ENCODE measurements at places on chromosomes 13 and 19.
A peak's percentile ranks its signal among the peaks of the same experiment; 100 is the strongest.

GRCh38 chr13:92387245-92387644, 839.4 kb upstream of the GPC6 start:
- no peak for DNase-seq

- no peak for DNase-seq
Measured at GRCh38 chr19:12611361-12611699, 610 bp downstream of the ZNF791 start.

GRCh38 chr19:50230379-50231351, 27.2 kb downstream of the MYH14 start:
- no peak for DNase-seq

GRCh38 chr19:963486-963951, 20.6 kb upstream of the WDR18 start:
- no peak for DNase-seq

GRCh38 chr19:18785179-18786124, 5.7 kb downstream of the COMP start:
- DNase-seq: peak; percentile 55

DNA sequence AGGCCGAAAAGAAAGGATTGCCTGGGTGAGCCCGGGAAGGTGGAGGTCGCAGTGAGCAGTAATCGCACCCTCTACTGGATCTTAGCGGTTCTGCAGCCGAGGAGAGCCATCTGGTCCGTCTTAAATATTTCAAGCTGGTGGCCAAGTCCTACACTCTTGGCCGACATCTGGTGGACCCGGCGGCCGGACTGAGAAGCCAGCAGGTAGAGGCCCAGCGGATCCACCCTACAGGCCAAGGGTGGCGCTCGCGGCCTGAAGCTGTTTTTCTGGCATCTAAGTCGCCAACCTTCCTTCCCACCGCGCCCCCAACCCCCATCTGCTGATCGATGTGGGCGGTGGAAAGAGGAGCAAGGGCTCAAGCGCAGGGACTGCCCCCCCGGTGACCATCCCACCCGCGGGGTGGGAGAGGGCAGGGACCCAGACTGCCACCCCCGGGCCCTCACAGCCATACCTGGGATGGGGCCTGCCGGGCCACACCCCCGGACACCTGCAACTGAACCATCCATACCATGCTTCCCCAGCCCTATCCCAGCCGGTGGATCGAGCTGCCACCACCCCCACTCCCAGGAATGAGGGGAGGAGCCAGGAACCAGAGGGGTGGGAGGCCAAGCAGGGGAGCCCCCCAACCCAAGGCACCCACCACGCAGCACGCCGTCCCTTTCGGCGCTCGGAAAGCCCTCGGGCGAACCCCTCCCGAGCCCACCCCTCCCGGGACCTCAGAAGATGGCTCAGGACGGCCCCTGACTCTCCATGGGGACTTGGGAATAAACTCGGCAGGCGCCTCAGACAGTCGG, 46.3 kb upstream of the ZNF730 start:
- no peak for DNase-seq

GRCh38 chr19:6459262-6460098, at the start of gene SLC25A23:
Gene SLC25A23, minus strand, starts transcription at chr19:6459792. Its CDS starts 164 bp downstream, at chr19:6459628.
- peak; percentile 49 for DNase-seq

DNA sequence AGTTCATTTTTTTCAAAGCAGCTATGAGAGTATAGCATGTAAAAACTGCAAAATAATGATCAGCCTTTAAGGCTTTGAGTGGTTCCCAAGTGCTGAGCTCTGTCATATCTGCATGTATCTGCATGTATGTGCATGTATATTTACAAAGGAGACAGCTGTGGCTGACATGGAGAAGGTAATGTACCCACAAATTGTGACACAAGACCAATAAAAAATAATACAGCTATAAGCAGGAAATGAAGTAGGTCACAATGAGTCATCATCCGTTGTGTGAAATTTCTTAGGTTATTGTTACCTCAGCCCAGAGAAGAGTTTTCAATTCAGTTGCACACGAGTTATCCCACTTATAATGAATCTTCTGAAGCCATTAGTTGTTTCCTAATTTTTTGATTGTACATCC, 60.9 kb upstream of the MED4 start:
- no peak for DNase-seq

DNA sequence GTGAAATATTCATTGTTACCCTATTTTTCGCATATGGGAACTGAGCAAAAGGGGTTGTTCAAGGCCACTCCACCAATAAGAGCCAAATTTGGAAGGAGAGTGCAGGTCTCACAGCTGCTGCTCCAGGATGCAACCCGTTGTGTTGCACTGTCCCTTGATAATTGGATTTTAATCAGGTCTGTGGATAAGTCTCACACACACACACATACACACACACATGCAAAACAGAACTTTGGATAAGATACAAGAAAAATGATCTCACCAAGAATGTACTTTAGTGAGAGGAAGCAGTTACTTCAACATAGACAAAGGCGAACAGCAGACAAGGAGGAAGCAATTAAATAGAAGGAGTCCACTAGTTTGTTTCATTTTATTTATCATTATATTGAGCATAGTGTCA, 127.3 kb upstream of the EDNRB start:
- no peak for DNase-seq

- no peak for DNase-seq
Measured at GRCh38 chr19:16168465-16169081, 4.8 kb downstream of the CIB3 start.

GRCh38 chr19:45180936-45181335, 2.4 kb downstream of the BLOC1S3 start:
- DNase-seq: no peak
